Skeletal muscle cell (primary cell): ENCODE measurements at places on chromosomes 16 and 17.

GRCh38 chr17:861364-861763 lies 79.2 kb downstream of the MRM3 start:
- no peak for DNase-seq

GRCh38 chr17:43701318-43701743 lies 39.6 kb upstream of the MEOX1 start:
- DNase-seq, result peak; percentile 38

GRCh38 chr16:17282247-17282646 lies 188.5 kb downstream of the XYLT1 start:
- DNase-seq, result no peak

GRCh38 chr17:61942085-61942484 lies 14.3 kb upstream of the INTS2 start:
- DNase-seq, result no peak

- peak; percentile 9 for DNase-seq
Measured at GRCh38 chr17:5381542-5381941, 37.9 kb downstream of the NUP88 start.

DNA sequence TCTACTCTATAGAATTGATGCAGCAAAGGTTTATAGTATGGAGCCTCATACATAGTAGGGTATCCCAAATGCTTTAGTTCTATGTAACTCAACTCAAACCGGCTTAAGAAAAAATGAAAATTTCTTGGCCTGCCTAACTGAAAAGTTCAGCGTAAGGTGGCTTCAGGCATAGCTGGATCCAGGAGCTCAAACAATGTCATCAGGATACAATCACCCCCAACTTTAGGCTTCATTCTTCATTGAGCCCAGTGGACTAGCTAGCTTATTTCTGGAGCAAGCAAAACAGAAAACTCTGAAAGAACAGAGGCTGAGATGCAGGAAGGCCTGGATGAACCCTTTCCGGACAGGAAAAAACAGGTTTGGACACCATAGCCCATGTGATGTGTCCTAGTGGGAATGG lies 147.5 kb upstream of the HS3ST4 start:
- no peak for DNase-seq

GRCh38 chr17:17128476-17129075 lies 77.6 kb downstream of the PLD6 start:
- no peak for DNase-seq

DNA sequence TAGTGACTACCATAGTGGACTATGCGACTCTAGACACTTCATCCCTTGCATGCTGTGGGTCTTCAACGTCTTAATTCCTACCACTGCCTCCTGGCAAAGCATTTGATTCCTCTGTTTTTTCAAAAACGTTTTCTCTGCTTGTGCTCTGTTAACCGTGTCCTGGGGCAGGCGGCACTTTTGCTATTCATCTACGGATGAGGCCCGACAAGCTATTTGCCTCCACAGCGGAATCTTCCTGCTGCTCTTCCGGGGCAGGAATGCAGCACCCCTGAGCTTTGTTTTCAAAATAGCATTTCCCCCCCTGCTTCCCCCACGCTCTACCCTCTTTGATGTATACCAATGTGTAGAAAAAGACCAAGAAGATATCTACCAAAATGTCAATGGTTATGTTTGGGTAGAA lies 39.8 kb upstream of the METTL16 start:
- no peak for DNase-seq

GRCh38 chr16:89360760-89361435 lies 129.5 kb downstream of the ANKRD11 start:
- no peak for DNase-seq

GRCh38 chr16:68985855-68986254 lies 119.6 kb upstream of the HAS3 start:
- DNase-seq, result peak; percentile 58

DNA sequence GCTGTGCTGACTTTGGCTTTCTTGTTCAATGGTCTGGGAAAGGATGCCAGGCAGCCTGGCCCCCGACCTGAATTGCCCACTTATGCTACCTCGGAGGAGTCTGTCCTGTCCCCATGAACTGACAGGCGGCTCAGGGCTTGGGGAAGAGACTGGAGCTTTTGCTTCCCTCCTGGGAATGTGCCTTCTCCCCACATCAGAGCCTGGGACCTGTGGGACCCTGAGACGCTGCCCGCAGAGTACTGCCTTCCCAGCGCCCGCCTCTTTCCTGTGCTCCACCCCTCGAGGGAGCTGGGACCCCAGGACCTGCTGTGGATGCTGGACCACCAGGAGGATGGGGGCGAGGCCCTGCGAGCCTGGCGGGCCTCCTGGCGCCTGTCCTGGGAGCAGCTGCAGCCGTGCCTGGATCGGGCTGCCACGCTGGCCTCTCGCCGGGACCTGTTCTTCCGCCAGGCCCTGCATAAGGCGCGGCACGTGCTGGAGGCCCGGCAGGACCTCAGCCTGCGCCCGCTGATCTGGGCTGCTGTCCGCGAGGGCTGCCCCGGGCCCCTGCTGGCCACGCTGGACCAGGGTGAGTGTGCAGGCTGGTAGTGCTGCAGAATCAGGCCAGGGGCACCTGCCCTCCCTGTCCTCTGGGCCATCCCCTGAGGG lies 18.5 kb downstream of the FCSK start:
- no peak for DNase-seq

GRCh38 chr17:74795327-74796020 lies 19.3 kb upstream of the NAT9 start:
- DNase-seq, result no peak

DNA sequence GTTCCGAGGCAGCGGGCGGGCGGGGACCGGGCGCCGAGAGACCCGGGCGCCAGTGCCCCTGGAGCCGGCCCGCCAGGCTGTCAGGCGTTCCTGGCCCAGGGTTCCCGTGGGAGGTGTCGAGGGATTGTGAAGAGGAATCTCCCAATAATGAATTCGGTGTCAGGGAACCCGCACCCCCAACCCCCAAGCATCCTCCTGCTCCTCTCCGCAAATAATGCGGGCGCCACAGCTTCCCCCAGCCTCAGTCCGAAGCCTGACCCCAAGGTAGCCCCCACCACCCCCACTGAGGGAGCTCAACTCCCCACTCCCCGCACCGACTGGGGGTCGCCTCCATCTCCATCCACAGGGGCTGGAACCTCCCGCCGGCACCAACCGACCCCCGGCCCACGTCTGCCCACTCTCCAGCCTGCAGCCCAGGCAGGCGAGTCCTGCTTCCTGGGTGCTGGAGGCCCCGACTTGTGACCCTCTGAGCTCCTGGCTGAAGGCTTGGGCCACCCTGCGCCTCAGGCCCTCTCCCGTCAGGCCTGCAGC lies 641 bp upstream of the CASKIN1 start:
- DNase-seq, result no peak

GRCh38 chr16:56356276-56357240 lies 68.8 kb downstream of the AMFR start:
- DNase-seq, result peak; percentile 44

DNA sequence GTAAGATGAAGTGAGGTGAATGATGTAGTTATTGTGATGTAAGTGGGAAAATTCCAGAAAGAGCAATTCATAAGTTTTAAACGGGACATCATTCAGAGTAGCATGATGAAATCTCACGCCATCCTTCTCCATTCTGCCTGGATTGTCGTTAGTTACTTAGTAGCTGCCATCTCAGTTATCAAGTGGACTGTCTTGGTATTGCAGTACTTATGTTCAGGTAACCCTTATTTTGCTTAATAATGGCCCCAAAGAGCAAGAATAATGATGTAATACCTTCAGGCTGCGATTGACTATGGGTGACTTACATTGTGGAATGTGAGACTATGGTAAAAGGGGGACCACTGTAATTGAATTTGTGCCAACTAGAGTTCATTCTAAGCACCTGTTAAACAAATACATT lies 234.1 kb upstream of the TOM1L1 start:
- no peak for DNase-seq

- DNase-seq, result peak; percentile 13
Measured at GRCh38 chr17:60720763-60721531, 43.3 kb downstream of the BCAS3 start.

DNA sequence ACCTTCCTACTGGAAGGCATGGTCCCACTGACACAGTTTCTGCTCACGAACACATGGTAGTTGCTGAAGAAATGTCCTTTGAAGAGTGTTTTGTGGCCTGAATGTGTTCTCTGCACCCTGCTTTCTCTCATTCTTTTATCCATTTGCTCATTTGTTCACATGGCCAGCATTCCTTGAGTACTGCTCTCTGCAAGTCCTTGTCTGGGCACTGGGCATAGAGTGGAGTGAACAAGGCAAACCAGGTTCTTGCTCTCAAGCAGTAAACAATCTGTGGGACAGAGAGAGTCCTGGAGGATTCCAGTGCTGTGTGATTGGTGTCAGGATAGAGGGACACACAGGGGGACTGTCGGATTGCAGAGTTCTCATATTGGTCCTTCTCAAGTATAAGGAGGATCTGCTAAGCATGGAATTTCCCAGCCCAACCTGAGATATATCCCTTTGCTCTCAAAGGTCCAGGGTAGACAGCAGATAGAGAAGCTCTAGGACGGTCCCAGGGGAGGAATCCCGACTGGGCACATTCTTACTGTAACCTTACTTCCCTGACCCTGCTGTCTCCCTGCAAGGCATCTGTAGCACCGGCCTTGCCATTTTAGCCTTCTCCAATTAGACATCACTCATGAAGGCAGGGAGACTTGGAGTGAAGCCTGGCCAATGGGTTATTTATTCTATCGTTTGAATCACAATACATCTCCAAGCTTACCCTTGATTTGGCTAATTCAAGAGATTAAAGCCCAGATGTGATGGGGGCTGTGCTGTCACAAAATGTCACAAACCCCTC lies 32.3 kb downstream of the ARL4D start:
- DNase-seq, result no peak

DNA sequence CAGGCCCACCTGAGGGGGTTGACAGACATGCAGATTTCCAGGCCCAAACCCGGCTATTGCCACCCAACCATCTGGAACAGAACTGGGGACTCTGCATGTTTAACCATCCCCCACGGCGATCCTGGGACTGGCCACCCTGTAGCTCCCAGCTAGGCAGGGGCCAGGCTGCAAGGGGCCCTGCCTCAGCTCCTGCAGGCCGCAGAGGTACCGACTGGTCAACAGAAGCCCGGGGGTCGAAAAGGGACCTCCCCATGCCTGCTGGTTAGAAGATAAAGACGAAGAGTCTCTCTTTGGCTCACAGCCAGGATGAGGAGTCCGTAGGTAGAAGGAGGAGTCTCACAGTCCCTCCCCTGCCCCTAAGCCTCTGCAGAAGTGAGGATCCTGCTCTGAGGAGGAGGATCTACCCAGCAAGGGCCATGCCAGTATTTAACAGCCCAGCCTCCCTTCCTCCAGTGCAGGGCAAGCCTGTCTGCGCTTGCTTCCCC lies 223.4 kb upstream of the TNRC6C start:
- DNase-seq, result no peak

GRCh38 chr16:21645261-21645721 lies 7.1 kb downstream of the IGSF6 start:
- no peak for DNase-seq

DNA sequence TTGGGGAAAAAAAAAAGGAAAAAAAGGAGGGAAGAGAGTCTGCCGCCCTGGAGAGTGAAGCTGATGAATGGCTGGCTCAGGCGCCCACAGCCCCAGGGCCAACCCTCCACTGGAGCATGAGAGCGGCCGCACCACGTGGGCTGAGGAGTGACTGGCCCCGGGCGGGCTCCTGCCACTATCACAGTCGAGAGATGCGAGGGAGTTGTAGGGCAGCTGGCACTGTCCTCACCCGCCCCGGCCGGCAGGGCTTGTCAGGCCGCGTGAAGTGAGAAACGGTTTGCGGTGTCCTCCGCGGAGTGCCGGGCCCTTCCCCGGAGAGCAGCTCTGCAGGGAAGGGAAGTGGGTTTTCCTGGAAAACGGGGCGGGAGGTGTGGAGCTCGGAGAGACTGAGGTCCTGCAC lies 45.9 kb downstream of the JPH3 start:
- DNase-seq, result no peak

DNA sequence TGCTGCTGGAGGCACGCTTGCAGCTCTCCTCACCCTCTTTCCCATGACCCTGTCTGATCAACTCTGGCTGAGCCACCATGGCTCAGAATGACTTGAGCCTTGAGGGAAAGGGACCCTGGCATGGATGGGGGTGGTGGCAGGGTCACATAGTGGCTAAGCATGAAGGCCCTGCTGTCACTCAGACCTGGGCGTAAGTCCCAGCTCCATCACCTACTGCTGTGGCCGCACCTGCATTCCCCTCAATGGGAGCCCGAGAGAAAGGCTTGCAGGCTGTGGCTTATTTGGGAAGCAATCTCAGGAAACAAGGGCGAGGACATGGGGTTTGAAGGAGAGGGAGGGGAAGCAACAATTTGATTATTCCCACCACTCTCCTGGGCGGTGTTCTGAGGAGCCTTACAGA lies 17.7 kb upstream of the RAP1GAP2 start:
- DNase-seq, result no peak

DNA sequence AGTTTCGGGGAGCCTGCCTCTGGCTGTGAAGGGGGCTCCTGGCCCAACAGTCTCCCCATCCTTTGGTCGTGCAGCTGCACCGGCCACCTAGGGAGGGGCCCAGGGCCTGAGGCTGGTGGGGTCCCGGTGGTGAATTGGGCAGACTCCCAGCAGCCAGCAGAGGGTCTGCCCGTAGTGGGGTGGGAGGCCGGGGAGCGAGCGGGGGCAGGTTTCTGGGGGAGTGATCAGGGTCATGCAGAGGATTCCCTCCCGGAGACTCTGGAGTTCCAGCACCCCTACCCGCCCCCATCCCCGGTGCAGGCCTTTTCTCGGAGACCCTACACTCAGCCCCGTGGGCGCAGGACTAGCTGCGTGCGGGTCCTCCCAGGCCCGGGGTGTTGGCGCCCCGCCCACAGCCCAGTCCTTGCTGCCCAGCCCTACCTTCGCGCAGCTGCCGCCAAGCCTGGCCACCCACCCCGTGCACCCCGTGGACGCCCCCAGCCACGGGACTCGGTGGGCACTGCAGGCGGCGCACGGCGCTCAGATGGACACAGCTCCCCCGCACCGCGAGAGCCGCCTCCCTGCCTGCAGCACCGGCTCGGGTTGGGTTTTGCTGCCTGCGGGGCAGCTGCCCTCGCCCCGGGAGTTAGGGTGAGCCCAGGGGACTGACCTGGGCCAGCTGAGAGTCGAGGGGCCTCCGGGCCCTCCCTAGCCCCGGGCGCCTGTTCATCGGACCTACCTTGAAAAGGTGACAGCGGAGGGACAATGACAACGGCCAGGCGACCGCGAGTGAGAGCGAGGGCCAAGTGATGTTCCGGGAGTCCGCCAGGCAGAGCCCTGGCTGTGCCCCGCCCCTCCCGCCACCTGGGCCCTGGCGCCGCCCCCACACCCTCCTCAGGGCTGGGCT lies at the start of gene GNG13:
GNG13 (minus strand) TSS at position 787 of the 886 bp plus-strand sequence. CDS start 1,657 bp downstream, outside the sequence.
- DNase-seq, result no peak

DNA sequence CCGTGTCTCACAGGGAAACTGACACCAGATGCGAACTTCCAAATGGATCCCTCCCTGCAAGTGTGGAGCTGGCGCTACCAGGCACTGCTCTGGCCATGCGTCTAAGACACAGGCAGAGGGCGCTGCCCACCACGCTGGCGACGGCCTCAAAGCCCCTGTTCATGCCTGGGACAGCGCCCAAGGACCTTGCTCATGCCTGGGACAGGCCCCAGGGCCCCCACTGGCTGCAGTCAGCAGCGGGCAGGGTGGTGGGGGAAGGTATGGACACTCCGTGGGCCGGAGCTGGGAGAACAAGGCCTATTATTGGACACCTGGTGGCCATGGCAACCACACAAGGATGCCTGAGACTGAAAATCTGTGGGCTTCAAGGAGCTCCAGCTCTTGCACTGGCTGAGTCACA lies 8.8 kb downstream of the ZG16B start:
- DNase-seq, result peak; percentile 43

- no peak for DNase-seq
Measured at GRCh38 chr17:16313139-16314090, 39.9 kb downstream of the CENPV start.
